ENCODE measurements at places on chromosomes 16 and 17.
A peak's percentile ranks its signal among the peaks of the same experiment; 100 is the strongest.

DNA sequence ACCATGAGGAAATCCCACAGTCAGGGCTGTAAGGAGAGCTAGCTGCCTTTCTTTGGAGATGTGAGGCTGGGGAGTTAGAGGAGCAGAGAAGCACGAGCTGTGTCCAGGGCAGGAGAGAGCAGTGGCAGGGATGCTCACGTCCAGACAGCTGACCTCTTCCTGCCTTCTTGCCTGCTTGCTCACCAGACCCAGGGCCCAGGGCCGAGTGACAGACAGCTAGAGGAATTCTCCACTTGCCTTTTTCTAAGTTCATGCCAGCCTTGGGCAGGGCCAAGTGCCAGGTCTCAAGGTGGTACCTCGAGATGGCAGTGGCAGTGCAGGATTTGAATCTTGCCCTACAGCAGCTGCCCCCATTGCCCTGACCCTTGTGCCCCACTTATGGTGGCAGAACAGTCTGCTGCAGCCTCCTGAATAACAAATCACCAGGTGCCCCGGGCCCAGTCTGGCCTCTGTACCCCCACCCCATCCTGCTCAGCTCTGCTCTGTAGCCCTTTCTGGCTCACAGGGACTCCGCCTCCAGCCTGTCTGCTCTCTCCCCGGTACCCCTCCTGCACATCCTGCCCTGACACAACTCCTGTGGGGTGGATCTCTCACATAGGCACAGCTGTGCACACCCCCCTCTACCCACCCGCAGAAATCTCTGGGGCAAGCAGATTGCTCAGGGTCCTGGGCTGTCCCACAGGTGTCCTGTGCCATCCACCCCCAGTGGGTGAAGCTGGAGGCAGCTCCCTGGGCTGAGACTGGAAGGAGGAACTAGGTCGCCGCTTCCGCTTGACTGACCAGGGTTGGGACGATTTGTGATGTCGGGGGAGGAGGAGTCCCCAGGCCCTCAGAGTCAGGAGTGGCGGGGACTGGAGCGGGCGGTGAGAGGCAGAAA lies 25.9 kb downstream of the GRIN2C start:
- DNase-seq: no peak

GRCh38 chr17:7207120-7208001 lies 12.3 kb downstream of the DLG4 start:
- no peak for DNase-seq

DNA sequence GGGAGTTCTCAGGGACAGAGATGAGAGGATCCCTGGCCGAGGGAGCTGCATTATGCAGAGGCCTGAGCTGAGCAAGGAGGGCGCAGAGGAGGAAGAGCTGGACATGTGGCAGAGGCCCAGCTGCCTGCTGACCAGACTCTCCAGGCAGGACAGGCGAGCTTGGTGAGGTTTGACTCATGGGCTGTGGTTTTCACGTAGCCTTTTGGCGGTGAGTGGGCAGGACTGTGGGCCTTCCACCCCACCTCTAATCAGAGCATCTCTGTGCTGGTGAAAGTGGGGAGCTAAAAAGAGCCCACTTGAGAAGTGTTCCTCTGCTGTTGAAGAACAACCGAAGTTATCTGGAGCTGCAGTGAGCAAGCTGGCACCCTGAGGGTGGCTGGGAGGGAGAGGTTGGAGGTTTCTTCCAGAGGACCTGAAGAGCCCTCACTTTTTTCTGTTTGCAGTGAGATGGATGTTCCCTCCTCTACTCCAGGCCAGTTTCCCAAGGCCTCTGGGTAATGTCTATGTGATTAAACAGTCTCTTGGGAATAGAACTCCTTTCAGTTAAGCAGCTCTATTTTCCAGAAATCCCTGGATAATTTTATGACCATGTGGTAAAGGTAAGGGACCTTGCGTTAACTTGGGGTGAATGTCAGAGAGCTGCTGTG lies 11.9 kb downstream of the EPN2 start:
- DNase-seq: no peak

GRCh38 chr17:29591737-29592608 lies 959 bp upstream of the ANKRD13B start:
- DNase-seq: peak; percentile 97

DNA sequence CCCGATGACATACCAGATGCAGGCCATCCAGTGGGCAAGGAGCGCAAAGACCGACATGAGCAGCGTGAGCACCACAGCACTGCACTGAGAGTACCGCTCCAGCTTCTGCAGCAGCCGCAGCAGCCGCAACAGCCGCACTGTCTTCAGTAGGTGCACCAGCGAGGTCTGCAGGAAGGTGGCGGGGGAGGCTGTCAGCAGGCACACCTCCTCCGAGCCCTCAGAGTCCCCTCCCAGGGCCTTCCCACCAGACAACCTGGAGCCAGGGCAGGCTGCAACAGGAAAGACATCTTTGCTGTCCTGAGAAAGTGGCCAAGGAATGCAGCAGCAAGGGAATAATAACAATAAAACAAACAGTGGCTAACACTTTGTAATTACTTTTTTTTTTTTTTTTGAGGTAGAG lies 9.1 kb downstream of the KCNH4 start:
- no peak for DNase-seq

DNA sequence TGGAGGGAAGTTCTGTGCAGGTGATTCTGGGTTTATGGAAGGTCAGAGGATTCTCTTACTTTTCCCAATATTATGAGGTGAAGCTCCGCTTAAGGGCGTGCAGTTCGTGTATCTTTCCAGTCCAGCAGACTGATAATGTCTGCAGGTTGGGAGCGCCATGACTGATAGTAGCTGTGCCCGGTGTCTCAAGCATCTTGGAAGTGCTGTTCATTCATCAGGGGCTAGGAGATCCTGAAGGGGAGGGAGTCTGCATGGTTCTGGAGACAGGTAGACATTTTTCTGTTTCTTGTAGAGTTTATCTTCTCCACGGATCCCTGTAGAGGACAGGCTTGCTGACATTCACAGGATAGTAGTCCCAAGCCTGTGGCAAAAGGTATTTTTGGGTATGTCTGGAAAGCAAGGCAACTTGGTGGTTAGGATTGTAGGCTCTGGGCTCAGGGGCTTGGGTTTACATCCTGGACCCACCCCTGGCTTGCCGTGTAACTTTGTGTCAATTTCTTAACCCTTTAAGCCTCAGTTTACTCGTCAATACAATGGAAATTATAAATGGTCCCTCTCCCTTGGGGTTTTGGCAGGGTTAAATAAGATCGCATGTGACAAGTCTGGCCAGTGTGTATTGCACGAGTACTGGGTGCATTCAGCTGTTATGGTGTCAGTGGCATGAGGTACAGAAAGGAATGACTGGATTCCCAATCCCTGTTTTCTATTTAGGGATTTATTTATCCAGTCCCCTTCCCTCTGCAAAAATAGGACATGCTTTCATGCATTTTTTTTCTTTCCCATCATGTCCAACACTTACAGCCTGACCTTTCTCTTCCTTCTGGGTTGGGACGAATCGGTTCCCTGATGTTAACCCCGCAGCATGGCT lies 8.2 kb downstream of the HLF start:
- no peak for DNase-seq

- DNase-seq: peak; percentile 86
Measured at GRCh38 chr17:79544142-79544914, 66.5 kb downstream of the RBFOX3 start.

GRCh38 chr16:11165349-11165748 lies 90.7 kb downstream of the SOCS1 start:
- DNase-seq: peak; percentile 3

DNA sequence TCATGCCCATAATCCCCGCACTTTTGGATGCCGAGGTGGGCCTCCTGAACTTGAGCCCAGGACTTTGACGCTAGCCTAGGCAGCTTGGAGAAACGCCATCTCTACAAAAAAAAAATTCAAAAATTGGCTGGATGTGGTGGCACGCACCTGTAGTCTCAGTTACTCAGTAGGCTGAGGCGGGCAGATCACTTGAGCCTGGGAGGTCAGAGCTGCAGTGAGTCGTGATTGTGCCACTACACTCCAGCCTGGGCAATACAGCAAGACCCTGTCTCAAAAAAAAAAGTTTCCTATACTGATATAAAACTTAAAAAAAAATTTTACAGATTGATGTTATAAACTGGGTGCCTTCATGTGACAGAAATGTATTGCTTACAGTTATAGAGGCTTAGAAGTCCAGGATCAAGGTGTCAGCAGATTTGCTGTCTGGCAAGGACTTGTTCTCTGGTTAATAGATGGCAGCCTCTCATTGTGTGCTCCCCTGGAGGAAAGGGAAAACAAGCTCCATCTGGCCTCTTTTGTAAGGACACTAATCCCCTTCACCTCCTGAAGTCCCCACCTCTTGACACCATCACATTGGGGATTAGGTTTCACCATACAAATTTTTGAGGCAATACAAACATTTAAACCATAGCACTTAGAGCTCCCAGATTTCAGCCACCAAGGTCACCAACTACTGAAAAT lies 8.5 kb upstream of the CES3 start:
- no peak for DNase-seq

- no peak for DNase-seq
Measured at GRCh38 chr16:14057878-14058382, 13.2 kb upstream of the MRTFB start.

GRCh38 chr16:70342016-70342415 lies 4.7 kb upstream of the DDX19A start:
- no peak for DNase-seq

- no peak for DNase-seq
Measured at GRCh38 chr17:81652906-81653771, 3.2 kb downstream of the PDE6G start.

DNA sequence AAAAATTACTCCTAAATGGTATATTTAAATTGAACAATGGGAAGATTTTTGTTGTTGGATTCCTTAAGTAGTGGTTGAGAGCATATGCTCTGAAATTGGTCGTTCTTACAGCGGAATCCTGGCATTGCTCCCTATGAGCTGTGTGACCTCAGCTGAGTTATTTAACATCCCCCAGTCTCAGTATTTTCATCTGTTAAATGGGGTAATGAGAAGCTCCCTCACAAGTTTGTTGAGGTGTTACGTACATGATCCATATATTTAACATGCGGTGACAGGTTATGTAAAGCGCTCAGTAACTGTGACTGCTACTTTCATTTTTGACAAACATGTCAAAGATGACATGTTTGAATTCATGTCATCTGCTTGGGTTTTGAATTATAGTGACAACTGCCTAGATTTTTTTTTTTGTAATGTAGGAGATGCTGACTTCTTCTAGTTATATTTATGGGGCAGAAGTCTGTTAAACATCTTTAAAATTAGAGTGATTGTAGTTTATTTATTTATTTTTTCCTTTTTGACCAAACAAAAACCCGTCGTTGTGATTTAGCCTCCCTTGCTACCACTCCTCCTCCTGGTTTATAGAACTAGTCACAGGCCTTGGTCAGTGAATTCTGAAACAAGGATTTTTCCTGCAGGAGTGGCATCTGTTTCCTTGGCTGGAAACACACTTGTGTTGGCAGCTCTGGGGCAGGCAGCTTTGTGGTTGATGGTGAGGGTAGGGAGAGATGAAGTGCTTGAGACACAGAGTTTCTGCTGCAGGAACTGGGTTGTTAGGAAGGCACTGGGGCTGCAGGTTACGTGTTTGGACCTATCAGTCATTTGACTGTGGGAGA lies 268.8 kb downstream of the SNX29 start:
- DNase-seq: no peak

DNA sequence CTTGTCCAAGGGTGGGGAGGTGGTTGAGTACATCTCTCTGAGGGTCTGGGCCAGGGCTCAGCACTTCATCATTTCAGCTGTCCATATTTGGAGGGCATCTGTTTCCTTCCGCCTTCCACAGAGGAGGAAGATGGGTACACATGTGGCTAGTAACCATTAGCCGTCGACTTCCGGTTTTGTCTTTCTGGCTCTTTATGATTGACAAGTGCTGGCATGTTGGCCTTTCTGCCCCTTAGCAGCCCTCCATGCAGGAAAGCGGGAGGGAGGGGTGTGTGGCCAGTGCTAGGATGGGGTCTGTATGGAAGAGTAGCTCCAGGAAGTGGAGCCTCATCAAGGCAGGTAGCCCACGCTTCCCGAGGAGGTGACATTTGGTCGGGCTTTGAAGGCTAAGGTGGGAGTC lies 69.6 kb downstream of the RAI1 start:
- no peak for DNase-seq

DNA sequence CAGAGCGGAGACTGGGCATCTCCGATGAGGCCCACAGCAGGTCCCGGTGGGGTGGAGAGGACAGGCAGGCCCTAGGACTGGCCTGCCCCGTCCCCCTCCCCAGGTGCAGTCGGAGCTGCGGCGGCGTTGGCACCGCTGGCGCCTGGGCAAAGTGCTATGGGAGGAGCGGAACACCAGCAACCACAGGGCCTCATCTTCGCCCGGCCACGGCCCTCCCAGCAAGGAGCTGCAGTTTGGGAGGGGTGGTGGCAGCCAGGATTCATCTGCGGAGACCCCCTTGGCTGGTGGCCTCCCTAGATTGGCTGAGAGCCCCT lies 9.4 kb downstream of the GCGR start:
- DNase-seq: no peak

GRCh38 chr16:1639282-1639681 lies 27.1 kb downstream of the CRAMP1 start:
- DNase-seq: no peak

- no peak for DNase-seq
Measured at GRCh38 chr17:73482251-73482716, 162.0 kb downstream of the SDK2 start.

GRCh38 chr16:69186642-69187445 lies at the start of gene SNTB2:
TSS of gene SNTB2 (plus strand) at chr16:69187164. CDS start at chr16:69187167, 3 bp downstream.
- DNase-seq: peak; percentile 97

DNA sequence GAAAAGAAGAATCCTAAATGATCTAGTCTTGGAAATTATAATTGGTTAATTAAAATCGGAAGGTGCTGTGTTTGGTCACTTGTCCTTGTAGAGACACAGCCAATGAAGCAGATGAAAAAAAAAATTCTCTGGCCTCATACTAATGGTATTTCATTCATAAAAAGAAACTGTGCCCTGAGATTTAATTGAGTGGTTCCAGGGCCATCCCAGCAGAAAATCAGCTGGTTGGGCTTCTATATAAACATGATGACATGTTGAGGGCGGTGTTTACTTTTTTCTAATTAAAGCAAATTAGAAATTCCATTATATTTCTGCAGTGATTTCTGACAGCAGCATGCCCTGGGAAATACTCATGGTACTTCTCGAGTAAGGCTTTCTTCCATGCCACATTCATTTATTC lies 191.9 kb upstream of the KCNJ16 start:
- DNase-seq: no peak

DNA sequence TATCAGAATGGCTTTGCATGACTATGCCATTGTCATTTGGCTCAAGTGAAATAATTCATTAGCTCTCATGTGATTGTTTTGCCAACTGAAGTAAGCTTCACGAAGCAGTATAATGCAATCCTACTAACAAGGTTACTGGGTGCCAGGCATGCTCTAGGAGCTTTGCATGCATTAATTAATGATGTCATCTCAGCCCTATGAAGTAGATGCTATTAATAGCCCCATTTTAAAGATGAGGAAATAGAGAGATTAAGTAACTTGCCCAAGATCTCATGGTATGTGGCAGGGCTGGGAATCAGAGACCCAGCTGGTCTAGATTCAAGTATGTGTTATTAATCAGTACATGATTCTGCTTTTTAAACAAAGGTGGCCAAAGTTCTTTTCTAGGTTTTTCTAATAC lies 14.1 kb downstream of the KRT39 start:
- no peak for DNase-seq
